Mesenteric fat pad (tissue), 1 donor: ENCODE measurements at places on chromosomes 6 and 20. TPM values are rescaled to one million over a fixed set of nuclear protein-coding genes. Genes with fewer than 3 reads are reported as not detected.

The MCCD1 gene
- total RNA-seq: not detected

GRCh38 chr6:82030301-82030700 is 217.2 kb downstream of the IBTK start:
- DNase-seq: no peak

GRCh38 chr6:71403422-71404134 is 115.0 kb downstream of the OGFRL1 start:
- no peak for DNase-seq

- no peak for DNase-seq
These were observed 112.4 kb downstream of the TIAM2 start for GRCh38 chr6:155107432-155108069.

DNA sequence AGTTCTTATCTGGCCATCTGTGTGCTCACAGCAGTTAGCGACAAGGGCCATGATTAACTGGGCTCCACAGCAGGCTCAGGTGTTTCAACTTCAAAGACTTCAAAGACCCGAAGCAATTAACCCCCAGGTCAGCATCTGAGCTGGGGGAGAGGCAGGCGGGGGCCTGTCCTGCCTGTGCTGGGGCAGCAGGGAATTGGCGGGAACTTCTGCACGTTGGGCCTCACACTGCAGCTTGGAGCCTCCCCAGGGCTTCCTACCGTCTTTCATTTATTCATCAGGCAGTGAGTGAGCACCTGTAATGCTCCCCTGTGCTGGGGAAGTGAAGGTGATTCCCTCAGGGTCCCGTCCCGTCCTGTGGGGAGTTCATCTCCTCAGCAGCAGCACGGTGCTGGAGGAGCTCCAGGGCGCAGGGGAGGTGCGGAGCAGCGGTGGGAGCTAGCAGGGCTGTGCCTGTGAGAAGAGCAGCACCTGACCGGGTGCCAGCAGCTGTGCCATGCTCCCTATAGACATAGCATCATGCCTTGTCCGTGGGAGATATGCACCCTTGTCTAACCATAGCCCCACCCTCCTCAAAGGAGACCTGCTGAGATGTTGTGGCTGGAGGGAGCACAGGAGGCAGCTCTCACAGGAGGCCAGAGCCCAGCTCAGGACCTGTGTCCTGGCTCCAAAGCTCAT is 51.8 kb upstream of the FRMD1 start:
- no peak for DNase-seq
